ENCODE measurements at places on chromosomes 4 and X. TPM values are rescaled to one million over a fixed set of nuclear protein-coding genes. Genes with fewer than 3 reads are reported as not detected.

The PDLIM3 gene
- 0.13 TPM for polyA plus RNA-seq

The PFKFB1 gene
- polyA plus RNA-seq: not detected

The SPOCK3 gene
- polyA plus RNA-seq: not detected

The RHOXF1 gene
- not detected for polyA plus RNA-seq

The IL15 gene
- 8.2 TPM for polyA plus RNA-seq

The CT45A10 gene
- not detected for polyA plus RNA-seq
